ENCODE measurements at places on chromosomes 13 and 19.
A peak's percentile ranks its signal among the peaks of the same experiment; 100 is the strongest.

DNA sequence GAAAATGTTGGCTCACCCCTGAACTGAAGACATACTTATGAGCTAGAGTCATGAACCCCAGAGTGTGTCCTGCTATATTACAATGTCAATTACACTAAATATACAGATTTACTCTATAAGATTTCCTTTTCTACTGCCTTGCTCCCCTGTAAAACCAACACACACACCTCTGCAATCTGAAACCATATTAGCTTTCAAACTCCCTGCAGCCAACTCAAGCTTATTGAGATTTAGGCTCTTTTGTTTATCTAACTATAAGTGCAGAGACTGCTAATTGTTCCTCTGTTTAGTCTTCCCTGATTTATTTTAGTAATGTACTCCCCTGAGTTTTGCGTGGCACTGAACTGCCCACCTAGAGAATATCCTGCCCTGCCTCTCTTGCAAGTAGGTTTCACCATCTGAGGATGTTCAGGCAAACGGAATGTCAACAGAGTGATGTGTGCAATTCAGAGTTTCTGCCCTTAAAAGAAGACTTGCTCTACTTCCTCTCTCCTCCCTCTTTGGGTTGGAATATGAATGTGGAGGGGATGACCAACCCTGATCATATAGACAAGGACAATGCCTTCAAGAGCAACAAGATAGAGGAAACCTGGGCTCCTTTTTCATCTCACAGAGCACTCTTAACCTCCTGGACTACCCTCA, 22.3 kb downstream of the FAM216B start:
- peak; percentile 76 for DNase-seq

- peak; percentile 46 for DNase-seq
Measured at GRCh38 chr13:50993934-50994333, 84.3 kb downstream of the RNASEH2B start.

- DNase-seq, result peak; percentile 31
Measured at GRCh38 chr13:44936246-44936645, 53.0 kb downstream of the NUFIP1 start.

DNA sequence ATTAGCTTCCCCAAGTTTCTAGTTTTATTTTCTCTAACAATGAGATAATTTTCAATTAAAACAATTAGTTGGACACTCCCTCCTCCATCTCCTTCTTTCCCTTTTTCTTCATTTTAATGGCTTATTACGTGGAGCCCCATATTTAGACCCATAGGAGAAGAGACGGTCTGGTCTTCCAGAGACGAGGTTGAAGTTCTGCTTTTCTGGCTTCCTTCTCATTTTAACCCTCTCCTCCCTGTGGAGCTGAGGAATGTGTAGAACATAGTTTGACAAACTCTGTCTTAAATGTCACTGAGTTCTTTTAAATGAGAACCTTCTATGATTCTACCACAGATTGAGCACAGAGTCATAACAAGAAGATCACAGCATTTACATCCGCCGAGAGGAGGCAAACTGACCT, 86.8 kb downstream of the EDNRB start:
- no peak for DNase-seq

Measured in fibroblast of skin of right biceps (primary cell).